ENCODE measurements at places on chromosomes 3 and 15. TPM values are rescaled to one million over a fixed set of nuclear protein-coding genes. Genes with fewer than 3 reads are reported as not detected.

GRCh38 chr3:187319699-187320302 lies 28.3 kb upstream of the MASP1 start:
- DNase-seq = peak; percentile 61

HIGD1A gene
- total RNA-seq = 63.8 TPM

GRCh38 chr3:122498152-122498551 lies 16.6 kb downstream of the KPNA1 start:
- DNase-seq = no peak

GRCh38 chr15:74283368-74283767 lies 47.2 kb downstream of the CCDC33 start:
- DNase-seq = no peak

CLCN2 gene
- 3.1 TPM for total RNA-seq

GRCh38 chr3:69925506-69925905 lies 74.0 kb upstream of the SAMMSON start:
- DNase-seq = no peak

TMEM43 gene
- 38.4 TPM for total RNA-seq

GRCh38 chr3:83523470-83524073 lies 1435.2 kb upstream of the CADM2 start:
- DNase-seq = peak; percentile 5
